ENCODE measurements at places on chromosomes 7 and 10.
A peak's percentile ranks its signal among the peaks of the same experiment; 100 is the strongest.

DNA sequence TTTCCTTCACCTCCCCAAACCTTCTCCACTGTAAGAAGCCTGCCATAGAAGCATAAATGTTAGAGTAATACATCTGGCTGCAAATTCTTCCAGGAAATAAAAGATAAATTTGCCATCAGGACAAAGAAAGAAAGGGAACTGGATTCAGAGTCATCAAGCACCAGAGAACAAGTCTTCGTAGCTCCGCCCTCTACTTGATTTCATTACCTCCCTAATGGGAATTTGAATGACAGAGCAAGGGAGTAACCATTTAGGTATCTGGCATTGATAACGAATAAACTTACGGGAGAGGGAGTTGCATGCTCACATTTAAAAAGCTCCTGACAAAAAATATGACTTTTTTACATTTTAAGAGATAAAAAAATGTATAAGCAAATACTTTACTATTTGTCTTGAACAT, 263.4 kb downstream of the NEBL start:
- DNase-seq, result no peak

- no peak for DNase-seq
These were observed 59.5 kb downstream of the CACNA2D1 start for GRCh38 chr7:82384051-82384464.

DNA sequence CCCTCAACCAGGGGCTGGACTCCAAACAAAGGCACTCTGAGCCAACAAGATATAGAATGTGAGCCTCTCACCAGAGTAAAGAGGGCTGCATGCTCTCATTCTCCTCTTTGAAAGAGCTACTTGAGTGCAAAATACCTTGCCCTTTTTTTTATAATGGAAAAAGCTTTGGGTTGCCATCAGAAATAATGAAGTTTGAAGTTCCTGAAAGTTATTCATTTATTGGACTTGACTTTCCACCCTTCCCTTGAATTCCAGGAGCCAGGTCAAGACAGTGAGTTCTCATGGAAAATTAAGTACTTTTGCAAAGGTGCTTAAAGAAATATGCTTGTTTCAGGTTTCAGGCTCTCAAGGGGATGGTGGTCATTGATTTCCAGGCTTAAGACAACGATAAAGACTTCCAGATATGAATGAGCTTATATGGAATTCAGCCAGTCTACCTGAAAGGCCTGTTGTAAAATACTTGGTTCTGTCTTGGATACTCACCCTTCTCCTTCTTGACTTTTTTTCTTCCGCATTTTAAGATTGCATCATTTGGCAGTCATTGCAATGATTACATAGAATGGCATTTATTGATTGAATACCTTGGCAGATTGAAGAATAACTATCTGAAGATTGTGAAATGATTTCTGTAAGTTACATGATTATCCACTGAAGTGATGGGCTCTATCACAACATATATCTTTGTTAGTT, 696.4 kb downstream of the INHBA start:
- DNase-seq, result no peak

GRCh38 chr10:79946271-79947082, 2.4 kb downstream of the SFTPD start:
- no peak for DNase-seq

GRCh38 chr10:125514206-125515162, 168.5 kb downstream of the TEX36 start:
- no peak for DNase-seq

DNA sequence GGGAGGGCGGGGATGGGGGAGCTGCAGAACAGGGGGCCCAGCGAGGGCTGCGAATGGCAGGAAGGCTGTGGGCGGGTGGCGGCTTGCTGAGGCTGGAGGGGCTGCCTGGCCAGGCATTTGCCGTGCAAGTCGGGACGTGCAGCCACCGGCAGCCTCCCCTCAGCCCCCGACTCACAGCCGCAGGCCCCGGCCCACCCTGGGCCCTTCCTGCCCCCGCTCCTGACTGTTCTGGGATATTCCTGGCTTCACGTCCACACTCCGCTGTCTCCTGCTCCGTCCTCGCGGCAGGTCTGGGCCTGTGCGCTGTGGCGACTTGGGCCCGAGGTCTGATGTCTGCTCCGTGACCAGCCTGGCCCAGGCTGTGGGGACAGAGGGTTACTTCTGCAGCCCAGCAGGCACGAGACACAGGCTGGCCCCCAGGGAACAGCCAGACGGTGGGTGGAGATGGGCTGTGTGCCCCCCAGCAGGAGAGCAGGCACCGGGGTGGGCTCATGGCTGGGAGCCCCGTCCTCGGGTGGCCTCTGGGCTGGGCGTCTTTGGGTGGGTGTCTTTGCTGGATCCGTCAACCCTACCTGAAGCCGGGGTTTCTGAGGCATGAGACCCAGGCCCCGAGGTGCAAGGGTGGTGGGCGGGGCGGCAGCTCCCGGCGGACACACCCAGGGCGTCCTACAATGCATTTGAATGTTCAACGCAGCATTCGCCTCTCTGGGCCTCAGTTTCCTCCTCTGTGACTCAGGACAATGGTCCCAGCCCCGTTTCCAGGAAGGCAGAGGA, 86.5 kb downstream of the FOXL3 start:
- DNase-seq, result peak; percentile 19

GRCh38 chr7:153444641-153445040, 607.6 kb upstream of the DPP6 start:
- no peak for DNase-seq

GRCh38 chr10:119686465-119687191, 35.4 kb downstream of the BAG3 start:
- DNase-seq, result peak; percentile 90

Measured in stimulated activated CD8-positive, alpha-beta memory T cell treated with anti-CD3 and anti-CD28 coated beads, Interleukin-4, amount 100 ng/mL, for 48 hours (primary cell).